ENCODE measurements at places on chromosomes 3 and 15.
A peak's percentile ranks its signal among the peaks of the same experiment; 100 is the strongest.

GRCh38 chr15:92706201-92706600 is 50.6 kb upstream of the FAM174B start:
- no peak for DNase-seq

- no peak for DNase-seq
These were observed 238.5 kb upstream of the ZNF385D start for GRCh38 chr3:21989341-21990042.

DNA sequence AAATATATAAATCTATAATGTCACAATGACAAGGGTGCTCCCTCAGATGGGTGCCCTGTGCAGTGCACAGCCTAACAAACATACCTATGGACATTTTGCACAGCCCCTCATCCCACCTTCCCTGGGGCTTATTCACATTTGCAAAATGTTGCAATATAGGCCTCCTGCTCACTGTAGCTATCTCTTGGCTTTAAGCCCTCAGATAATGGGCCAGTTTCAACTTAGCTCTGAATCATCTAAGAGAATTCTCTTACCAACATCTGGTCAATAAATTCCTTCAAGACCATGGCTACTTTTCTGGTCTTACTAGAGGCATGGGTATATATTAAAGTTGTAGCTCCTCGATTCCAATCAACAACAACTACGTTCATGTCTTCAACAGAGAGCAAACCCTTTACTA is 17.9 kb downstream of the LIPH start:
- no peak for DNase-seq

DNA sequence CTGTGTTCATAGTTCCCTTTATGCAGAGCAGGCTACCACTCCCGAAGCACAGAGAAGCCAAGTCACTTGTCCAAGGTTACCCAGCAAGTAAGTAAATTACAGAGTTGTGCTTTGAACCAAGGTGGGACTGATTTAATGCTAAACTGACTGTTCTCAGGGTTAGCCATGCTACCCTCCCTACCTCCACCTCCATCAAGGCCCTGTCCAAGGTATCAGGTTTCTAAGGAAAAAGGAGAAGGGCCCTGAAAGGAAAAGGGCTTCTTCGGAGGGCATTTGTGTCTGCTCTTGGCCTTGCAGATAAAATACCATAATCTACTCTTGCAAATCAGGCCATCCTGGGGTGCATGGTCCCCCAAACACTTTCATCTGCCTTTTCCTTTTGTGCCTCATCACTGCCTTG is 288.1 kb upstream of the LRRFIP2 start:
- DNase-seq: no peak

DNA sequence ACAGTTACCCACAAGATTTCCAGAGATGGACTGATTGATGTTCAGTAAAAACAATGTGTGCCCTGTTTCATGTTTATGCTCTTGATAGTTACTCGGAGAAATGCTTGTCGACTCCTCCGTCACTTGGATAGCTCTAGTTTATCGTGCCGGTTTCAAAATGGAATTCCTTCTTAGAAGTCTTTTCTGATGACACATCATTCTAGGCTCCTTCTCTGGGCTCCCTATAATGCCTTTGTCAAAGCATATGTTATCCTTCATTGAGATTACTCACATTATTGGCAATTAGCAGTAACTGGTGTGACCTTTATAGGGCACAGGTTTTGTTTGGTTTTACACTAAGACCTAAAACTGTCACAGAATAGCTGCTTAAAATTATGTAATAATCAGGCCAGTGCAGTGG is 201.8 kb downstream of the CNTN6 start:
- DNase-seq: no peak

- no peak for DNase-seq
These were observed 168.7 kb downstream of the CHL1 start for GRCh38 chr3:365268-365667.

DNA sequence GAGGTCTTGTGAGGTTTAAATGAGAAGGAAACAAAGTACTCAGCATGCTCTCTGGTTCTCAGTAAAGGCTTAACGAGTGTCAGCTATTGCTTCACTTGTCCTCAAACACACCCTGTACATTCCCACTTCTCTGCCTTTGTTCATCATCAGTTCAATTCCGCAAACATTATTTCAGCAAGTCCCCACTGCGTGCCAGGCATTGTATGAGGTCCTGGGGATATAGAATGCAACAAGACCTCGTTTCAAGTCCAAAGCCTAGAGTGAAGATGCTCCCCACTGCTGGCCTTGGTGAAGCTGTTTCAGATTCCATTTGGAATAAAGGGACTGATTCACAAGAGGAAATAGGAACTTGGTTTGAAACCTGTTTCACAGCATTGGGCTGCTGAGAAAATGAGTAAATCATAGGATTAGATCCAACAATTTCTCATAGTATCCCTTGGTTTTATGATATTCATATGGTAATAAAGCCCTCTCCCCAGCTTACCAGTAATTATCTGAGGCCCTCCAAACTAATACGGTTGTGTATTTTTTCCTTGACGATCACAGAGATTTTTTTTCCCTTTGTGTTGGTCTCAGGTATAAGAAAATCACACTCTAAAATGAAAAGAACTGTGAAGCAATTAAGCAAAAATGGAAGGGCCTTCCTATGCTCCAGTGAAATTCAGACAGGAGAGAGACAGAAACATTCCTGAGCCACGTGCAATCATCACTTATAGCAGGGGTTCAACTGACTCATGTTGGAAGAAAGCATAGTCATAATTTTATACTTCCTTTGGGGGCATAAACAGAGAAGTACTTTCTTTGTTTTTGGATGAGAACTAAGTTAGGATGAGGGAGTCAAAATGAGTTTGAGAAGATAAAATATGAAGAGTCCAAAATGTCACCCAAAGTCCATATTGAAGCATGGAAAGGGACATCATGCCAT is 258.6 kb downstream of the RORA start:
- DNase-seq: no peak

DNA sequence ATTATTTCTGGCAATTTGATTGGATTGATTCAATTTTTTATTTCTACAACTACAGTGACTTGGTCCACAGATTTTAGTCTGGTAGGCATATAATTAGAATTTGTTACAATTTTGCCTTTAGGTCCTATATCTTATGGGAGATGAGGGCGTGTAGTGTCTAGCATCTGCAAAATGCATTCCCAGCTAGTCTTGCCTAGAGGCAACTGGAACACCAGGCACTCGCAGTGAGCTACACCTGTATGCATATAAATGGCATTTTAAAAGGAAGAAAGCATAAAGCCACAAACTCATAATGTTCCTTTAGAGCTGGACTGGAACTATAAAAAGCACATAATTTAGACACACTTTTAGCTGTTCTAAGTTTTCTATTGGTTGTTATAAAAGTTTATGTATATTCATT is 17.9 kb upstream of the SPPL2A start:
- DNase-seq: no peak

GRCh38 chr15:80660119-80660518 is 35.0 kb upstream of the ABHD17C start:
- DNase-seq: no peak

DNA sequence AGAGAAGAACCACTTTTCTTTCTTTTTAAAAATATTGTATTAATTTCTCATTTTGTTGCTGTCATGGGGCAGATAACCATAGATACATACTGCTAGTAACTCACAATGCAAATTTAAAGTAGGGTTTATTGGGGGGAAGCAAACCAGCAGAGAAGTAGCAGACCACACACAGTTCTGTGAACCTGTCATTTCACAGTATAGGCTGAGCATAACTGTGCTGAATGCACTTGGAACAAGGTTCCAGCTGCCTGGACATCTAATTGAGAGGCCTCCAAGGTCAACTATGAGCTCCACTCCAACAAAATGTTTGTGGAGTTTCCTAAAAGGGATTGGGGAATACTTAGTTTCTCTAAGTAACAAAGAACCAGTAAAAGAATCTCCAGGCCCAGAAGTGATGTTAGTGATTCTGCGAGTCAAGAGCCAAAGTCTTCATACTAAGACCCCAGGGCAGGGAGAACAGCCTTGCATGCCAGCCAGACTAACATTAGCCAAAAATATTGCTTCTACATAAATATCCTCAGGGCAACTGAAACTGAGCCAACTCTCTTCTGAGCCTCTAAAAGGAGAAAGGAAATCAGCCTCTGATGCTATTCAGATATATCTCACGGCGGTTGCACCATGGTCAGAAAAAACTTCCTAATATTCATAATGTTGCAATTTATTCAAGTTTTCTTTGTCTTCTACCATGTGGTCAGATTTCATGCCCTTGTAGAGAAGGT is 856.4 kb upstream of the ALCAM start:
- no peak for DNase-seq

- no peak for DNase-seq
These were observed 146.1 kb upstream of the THBS1 start for GRCh38 chr15:39434751-39435238.

DNA sequence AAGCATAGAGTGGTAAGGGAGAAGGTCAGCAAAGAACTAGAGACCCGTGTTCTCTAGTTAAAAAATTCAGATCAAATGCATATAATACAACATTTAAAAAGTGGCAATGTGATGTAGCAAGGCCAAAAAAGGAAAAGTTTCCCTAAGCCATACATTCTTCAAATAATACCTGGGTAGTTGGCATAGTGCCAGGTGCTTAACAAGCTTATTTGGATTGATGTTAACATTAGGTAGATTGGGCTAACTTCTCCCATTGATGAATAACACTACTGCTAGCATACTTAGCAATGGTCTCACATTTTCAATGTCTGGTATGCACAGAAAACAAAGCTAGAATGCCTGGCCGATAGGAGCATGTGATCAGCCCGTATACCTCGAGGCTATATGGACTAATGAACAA is 283.6 kb upstream of the RARB start:
- no peak for DNase-seq

DNA sequence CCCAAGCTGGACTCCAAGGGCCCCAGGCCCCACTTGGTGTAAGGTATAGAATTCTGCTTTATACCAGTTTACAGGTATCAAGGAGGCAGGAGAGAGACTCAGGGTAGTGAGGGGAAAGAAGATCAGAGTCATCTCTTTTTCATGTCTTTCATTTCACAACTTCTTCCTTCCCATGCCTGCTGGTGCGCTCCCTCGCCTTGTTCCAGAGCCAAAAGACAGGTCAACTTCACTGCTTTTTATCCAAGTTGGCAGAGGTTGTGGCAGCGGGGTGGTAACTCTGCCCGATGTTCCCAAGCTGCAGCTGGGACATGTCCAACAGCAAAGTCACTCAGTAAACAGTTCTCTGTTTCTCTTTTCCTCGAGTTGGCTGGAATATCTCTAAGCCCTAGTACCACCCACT is 86.3 kb upstream of the TCF12 start:
- DNase-seq: no peak

DNA sequence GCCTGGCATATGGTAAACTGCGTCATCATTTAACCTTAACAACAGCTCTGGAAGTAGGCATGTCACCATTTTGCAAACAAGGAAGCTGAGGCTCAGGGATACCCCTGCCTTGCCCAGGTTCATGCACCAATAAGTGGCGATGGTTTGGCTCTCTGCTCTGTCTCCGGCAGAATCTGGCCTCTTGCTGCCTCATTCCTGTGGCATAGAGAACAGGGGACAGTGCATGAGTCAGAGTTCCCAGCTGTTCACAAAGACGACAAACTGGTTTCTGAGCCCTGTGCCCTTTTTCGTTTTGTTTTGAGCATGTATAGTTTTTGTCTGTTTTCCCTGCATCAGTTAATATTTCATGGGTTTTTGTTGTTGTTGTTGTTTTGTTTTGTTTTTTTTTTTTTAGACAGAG is 236.8 kb downstream of the OPA1 start:
- DNase-seq: no peak

- peak; percentile 17 for DNase-seq
These were observed 740 bp upstream of the NSMCE3 start for GRCh38 chr15:29270169-29270955.

DNA sequence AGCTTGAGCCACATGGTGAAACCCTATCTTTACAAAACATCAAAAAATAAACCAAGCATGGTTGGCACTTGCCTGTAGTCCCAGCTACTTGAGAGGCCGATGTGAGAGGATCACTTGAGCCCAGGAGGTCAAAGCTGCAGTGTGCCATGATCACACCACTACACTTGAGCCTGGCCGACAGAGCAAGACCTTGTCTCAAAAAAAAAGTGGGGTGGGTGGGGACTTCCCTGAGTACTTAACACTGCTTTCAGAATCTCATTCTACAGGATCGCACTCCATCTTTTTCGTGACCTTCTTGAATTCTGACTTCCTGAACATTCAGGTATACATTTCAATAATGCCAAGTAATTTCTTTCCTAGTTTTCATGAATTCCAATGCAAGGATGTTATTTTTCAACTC is 91.3 kb downstream of the PDE8A start:
- no peak for DNase-seq

GRCh38 chr3:160455846-160456245 is 6.3 kb upstream of the TRIM59 start:
- no peak for DNase-seq

DNA sequence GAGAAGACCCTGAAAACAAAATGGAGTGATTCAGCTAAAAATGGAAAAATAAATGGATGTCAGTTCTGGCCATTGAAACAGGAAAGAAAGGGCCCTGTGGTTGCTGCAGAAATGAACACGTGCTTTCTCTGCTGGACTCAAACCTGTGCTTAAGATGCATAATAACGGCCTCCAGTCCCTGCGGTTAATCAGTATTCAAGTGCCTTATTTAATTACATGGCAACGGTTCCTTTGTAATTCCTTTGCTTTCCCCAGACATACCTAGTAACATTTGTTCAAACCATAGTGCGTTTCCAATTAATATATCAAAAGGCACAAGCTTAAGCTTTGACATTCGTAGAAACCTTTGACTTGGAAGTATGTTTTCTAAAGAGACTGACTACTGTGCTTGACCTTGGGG is 428.3 kb downstream of the GABRG3 start:
- DNase-seq: no peak

DNA sequence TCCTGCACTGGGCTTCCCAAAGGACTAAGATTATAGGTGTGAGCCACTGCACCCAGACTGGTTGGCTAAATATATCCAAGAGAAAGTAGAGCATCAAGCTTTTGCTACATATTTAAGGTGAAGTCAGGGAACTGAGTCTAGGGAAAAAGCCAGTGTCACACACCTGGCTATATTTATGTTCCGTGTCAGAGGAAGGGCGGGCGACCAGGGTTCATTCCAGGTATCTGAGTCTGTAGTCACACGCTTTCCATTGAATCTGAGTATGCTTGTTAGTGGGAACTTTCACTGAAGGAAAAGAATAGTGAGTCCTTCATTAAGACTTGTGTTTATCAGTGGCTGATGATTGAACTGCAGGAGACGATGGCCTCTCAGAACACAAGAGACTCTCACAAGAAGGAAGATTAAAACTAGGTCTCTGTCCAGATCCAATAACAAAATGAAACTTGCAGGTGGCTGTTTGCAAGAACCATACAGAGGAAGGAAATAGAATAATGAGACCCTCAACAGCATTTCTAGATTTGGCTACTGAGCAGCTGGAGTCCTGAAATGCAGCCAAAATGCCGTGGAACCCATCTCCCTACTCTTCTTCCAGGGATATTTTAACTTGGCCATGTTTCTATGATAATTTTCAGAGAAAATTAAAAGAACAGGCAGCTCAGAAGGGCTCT is 276.3 kb downstream of the THSD4 start:
- DNase-seq: no peak

Measured in CD8-positive, alpha-beta T cell (primary cell).